Thyroid gland (tissue), 4 donors: ENCODE measurements at places on chromosomes 7 and 10. TPM values are rescaled to one million over a fixed set of nuclear protein-coding genes. Genes with fewer than 3 reads are reported as not detected.
A peak's percentile ranks its signal among the peaks of the same experiment; 100 is the strongest.

GRCh38 chr10:52391927-52392602, 78.0 kb downstream of the DKK1 start:
- H3K36me3 ChIP-seq: no peaks in the 10 kb centered on the region
- no peak for DNase-seq
- H3K27ac ChIP-seq: no peak overlapping the region
- H3K4me1 ChIP-seq: no peaks in the 10 kb centered on the region
- no peaks in the 10 kb centered on the region for H3K27me3 ChIP-seq

- DNase-seq: no peak
- H3K27ac ChIP-seq: no peak overlapping the region
- H3K36me3 ChIP-seq: no peaks in the 10 kb centered on the region
- no peaks in the 10 kb centered on the region for H3K27me3 ChIP-seq
- H3K4me1 ChIP-seq: peaks cover 20% of the 10 kb centered on the region
These were observed 143.8 kb downstream of the HGF start for GRCh38 chr7:81626008-81626407.

DNA sequence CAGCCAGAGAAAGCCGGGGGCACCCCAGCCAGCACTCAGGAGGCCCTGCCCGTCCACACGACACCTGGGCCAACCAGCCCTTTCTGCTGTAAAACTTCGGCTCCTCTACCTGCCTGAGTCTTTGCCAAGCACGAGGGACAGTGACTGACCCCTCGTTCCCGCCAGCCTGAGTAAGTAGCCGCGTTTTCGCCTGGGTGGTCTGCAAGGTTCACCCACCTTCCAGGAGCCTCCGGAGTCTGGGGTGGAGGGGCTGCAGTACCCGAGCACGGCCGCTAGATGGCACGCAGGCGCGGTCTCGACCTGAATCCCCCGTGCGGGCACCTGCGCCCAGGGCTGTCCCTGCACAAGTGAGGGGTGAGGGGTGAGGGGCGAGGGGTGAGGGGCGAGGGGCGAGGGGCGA, 192.7 kb downstream of the PTPRN2 start:
- no peaks in the 10 kb centered on the region for H3K36me3 ChIP-seq
- no peak overlapping the region for H3K4me3 ChIP-seq
- no peaks in the 10 kb centered on the region for H3K27me3 ChIP-seq
- DNase-seq: no peak
- no peak overlapping the region for H3K27ac ChIP-seq
- no peaks in the 10 kb centered on the region for H3K4me1 ChIP-seq

GRCh38 chr7:51292596-51292995, 24.0 kb downstream of the COBL start:
- H3K27ac ChIP-seq: no peak overlapping the region
- H3K36me3 ChIP-seq: no peaks in the 10 kb centered on the region
- peaks cover 17% of the 10 kb centered on the region for H3K4me1 ChIP-seq
- no peaks in the 10 kb centered on the region for H3K27me3 ChIP-seq
- DNase-seq: no peak
- no peak overlapping the region for H3K4me3 ChIP-seq

GRCh38 chr10:70543911-70544310, 58.6 kb downstream of the PRF1 start:
- no peak overlapping the region for H3K27ac ChIP-seq
- H3K27me3 ChIP-seq: no peaks in the 10 kb centered on the region
- H3K36me3 ChIP-seq: no peaks in the 10 kb centered on the region
- peaks cover 8% of the 10 kb centered on the region for H3K4me1 ChIP-seq

DNA sequence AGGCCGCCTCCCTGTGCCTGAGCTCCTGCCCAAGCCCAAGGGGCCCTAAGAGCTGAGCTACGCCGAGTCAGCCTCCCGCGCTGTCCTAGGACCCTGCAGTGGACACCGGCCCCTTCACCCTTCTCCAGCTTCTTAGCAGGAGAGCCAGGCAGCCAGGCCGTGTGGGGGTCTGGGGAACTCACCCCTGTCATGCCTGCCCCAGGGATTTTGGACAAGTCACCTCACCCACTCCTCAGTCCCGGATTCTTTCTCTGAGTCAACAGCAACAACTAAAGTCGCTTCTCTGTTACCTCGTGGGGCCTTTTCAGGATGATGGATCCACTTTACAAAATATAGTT, 79.3 kb downstream of the MKI67 start:
- no peak overlapping the region for H3K4me3 ChIP-seq
- H3K27me3 ChIP-seq: no peaks in the 10 kb centered on the region
- peak overlapping the region; percentile 70 for H3K27ac ChIP-seq
- no peak for DNase-seq

GRCh38 chr7:111025006-111025405, 65.9 kb upstream of the LRRN3 start:
- no peak overlapping the region for H3K4me3 ChIP-seq
- no peak for DNase-seq

GRCh38 chr7:37683246-37684120, at the start of gene GPR141:
Gene GPR141, plus strand, starts transcription at chr7:37683766. Its CDS starts 56,628 bp downstream, at chr7:37740394.
- no peaks in the 10 kb centered on the region for H3K36me3 ChIP-seq
- no peaks in the 10 kb centered on the region for H3K27me3 ChIP-seq
- no peaks in the 10 kb centered on the region for H3K4me1 ChIP-seq
- peak; percentile 17 for DNase-seq
- H3K4me3 ChIP-seq: no peak within 1 kb of the TSS

GRCh38 chr7:7970531-7971307, 2.1 kb downstream of the GLCCI1 start:
- DNase-seq: no peak
- H3K27me3 ChIP-seq: no peaks in the 10 kb centered on the region
- peaks cover 11% of the 10 kb centered on the region for H3K4me1 ChIP-seq
- H3K27ac ChIP-seq: peak overlapping the region; percentile 54
- no peaks in the 10 kb centered on the region for H3K36me3 ChIP-seq
- H3K4me3 ChIP-seq: peak overlapping the region; percentile 81

DNA sequence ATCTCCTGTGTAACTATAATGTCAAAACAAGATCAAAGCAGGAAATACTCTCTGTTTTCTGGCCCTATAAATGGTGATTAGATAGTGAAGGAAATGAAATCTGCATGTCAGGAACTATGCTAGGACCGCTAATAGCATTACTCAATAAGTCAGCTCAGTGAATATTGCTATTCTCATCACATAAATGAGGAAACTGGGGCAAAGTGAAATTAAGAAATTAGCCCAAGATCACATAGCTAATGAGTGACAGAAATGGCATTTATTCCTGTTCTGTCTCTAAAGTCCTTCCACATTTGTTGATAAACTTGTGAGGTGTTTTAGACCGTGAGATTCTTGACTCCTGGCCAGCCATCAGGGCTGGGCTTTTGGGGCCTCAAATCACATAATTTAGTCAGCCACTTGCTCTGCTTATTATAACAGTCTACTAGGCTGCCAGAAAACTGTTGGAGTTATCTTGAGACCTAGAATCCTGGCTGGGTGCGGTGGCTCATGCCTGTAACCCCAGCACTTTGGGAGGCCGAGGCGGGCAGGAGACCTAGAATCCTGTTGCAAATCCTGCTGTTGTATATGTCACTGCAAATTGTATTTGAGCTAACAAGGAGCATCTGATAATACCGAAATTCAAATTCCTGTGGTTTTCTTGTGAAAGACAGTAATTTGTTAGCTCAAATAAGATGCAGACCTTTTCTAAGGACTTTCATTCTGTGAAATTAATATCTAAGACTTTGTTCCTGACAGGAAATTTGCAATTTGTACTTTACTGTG, 66.5 kb upstream of the SHTN1 start:
- no peak overlapping the region for H3K27ac ChIP-seq
- H3K27me3 ChIP-seq: no peaks in the 10 kb centered on the region
- no peak for DNase-seq
- no peak overlapping the region for H3K4me3 ChIP-seq
- H3K4me1 ChIP-seq: no peaks in the 10 kb centered on the region

- no peaks in the 10 kb centered on the region for H3K36me3 ChIP-seq
- H3K4me1 ChIP-seq: no peaks in the 10 kb centered on the region
- H3K27ac ChIP-seq: no peak overlapping the region
These were observed 80.8 kb upstream of the LEP start for GRCh38 chr7:128160296-128160695.

DNA sequence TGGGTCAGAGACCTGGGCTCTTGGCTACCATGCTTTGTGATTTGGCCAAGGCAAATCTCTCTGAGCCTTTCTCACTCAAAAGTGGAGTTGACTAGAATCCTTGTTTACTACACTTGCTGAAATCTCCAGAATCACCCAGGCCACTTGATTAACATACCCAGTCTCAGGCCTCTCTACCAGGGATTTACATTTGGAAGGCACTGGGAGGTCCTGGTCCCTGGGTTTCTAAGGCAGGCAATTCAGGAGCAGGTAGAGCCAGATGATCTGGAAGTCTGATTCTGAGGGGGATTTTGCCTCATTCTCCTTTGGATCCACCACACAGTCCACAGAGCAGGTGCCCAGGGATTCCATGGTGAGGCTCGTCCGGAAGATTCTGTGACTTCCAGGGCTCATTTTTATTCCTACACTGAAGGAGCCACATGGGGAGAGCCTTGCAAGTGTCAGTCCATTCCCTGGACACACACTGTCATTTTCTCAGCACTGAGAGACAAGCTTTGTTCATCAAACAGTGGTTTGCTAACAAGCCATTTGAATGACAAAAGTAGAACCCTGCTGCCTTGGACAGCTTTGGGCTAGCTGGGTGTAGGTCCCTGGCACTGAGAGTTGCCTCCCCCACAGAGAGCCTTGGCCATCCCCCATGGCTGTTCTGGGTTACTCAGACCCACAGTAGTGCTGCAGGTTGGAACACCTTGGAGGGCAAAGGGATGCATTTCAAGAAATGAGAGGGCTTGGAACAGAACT, 74.2 kb downstream of the NOC3L start:
- DNase-seq: no peak
- no peaks in the 10 kb centered on the region for H3K4me1 ChIP-seq
- no peak overlapping the region for H3K27ac ChIP-seq
- H3K4me3 ChIP-seq: no peak overlapping the region
- no peaks in the 10 kb centered on the region for H3K27me3 ChIP-seq

DNA sequence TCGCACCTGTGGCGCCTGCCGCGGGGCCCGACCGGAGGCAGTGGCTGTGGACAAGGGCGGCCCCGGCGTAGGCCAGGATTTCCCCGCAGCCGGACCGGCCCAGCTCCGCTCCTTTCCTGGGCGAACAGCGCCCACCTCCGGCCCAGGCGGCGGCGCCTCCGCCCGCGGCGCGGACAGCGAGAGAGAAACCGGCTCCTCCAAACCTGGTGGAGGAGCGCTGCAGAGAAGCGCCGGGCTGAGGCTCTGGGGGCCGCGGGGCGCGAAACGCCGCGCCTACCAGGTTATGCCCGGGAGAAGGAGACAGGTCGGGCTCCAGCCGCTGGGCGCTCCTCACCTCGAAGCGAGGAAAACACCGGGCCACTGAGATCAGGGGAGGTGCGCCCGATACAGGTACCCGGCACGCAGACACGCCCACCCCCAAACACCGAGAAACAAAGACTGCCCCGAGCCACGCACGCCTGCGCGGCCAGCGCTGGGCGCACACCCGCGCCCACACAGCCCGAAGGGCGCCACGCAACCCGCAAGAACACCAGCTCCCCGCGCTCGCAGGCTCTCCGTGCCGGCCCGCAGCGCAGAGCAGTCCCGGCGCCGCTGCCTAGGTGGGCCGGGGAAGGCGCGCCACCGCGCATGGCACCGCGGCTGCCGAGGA, 3.3 kb downstream of the GRID1 start:
- peak overlapping the region; percentile 65 for H3K27ac ChIP-seq
- no peaks in the 10 kb centered on the region for H3K27me3 ChIP-seq
- H3K36me3 ChIP-seq: no peaks in the 10 kb centered on the region
- peak overlapping the region; percentile 6 for H3K4me3 ChIP-seq
- DNase-seq: peak; percentile 75
- H3K4me1 ChIP-seq: peaks cover 21% of the 10 kb centered on the region

GRCh38 chr7:150876817-150877526, 24.7 kb downstream of the AOC1 start:
- H3K36me3 ChIP-seq: no peaks in the 10 kb centered on the region
- no peak overlapping the region for H3K4me3 ChIP-seq
- H3K4me1 ChIP-seq: no peaks in the 10 kb centered on the region
- peak; percentile 35 for DNase-seq

DNA sequence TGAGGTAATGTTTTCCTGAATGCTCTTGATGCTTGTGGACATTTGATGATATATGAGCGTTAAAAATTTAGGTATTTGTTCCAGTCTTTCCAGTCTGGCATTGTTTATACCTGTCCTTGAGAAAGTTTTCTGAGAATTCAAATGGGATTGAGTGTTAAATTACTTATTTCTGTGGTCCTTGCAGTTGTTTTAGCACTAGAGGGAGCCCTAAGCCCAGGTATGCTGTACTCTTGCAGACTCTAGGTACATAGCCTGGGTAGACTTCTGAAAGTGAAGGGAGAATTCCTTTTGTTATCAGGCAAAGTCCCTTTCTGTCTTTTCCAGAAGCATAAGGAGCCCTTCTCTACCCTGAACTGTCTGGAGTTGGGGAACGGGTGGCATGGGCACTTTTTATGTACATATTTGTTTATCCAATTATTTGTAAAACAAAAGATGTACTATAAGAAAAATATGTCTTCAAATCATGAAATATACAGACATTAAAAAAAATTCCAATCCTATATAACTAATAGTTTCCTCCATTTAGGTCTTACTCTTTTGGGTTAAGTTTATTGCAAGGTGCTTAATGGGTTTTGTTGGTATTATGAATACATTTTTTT, 262.1 kb downstream of the ATRNL1 start:
- no peak overlapping the region for H3K27ac ChIP-seq
- H3K4me1 ChIP-seq: no peaks in the 10 kb centered on the region
- peak; percentile 9 for DNase-seq
- H3K36me3 ChIP-seq: no peaks in the 10 kb centered on the region
- H3K4me3 ChIP-seq: no peak overlapping the region

- H3K27ac ChIP-seq: peak overlapping the region; percentile 82
- H3K36me3 ChIP-seq: no peaks in the 10 kb centered on the region
- no peak overlapping the region for H3K4me3 ChIP-seq
- no peaks in the 10 kb centered on the region for H3K27me3 ChIP-seq
- peaks cover 81% of the 10 kb centered on the region for H3K4me1 ChIP-seq
These were observed 64.7 kb downstream of the CREB3L2 start for GRCh38 chr7:137937202-137937560.

DNA sequence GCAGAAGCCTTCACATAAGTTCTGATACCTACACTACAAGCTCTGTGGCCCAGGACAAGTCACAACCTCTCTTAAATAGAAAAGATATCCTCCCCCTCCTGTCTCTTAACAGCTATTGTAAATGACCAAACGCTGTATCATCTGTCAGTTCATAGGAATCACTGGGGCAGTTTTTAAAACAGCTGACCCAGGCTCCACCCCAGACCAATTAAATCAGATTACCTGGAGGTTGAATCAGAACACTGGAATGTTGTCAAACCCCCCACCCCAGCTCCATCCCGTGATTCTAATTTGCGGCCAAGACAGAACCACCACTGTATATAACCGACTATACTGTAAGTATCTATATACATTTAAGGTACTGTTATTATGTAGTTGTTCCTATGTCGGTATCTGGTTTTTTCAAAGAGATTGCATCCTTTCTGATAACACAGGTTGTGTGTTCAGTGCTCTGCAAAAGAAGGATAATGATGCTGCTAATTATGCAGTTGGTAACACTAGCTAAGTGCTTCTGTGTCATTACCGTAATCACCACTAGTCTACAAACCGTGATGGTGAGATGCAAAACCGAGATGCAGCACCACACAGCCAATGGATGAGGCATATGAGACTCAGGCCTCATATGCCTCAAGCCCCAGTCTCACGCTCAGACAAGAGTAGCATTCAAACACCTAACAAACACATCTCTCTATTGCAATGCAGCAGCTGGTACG, 47.4 kb downstream of the TNS3 start:
- H3K27me3 ChIP-seq: no peaks in the 10 kb centered on the region
- H3K27ac ChIP-seq: no peak overlapping the region
- peaks cover 11% of the 10 kb centered on the region for H3K4me1 ChIP-seq
- DNase-seq: no peak

Gene TTYH3
- total RNA-seq: 23.1 TPM

Gene ICA1
- 27.9 TPM for total RNA-seq

Gene CYP3A4
- not detected for total RNA-seq

Gene TYW1B
- total RNA-seq: 4.9 TPM

Gene SLIT1
- total RNA-seq: 0.78 TPM

Gene CROT
- total RNA-seq: 86.2 TPM
